ENCODE measurements at places on chromosomes 5 and 9.

DNA sequence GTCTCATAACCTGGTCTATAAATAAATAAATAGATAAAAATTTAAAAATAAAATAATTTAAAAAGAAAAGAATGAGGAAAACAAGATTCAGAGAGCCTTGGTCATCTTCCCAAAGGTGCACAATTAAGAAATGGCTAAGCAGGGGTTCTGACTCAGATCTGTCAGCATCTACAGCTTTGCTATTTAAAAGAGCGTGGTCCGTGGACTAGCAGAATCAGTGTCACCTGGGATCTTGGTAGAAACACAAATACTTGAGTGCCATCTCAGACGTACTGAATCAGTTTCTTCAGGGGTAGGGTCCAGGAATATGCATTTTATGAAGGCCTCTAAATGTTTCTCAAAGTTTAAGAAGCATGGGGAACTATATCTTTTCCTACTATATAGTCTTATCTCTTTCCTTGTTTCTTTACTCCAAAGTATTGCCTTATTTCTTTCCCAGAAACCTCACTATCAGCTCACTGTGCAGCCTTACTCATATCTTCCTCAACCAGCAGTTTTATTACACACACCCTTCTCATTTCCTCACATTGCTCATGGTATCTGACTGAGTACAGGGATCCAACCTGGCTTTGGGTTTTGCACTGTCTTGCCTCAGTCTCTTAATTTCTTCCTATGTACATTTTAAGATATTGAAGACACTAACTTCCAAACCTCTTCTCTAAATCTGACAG, 58.6 kb downstream of the TMC1 start:
- DNase-seq: no peak

GRCh38 chr9:126861707-126862103, 1.3 kb downstream of the ZBTB34 start:
- no peak for DNase-seq

DNA sequence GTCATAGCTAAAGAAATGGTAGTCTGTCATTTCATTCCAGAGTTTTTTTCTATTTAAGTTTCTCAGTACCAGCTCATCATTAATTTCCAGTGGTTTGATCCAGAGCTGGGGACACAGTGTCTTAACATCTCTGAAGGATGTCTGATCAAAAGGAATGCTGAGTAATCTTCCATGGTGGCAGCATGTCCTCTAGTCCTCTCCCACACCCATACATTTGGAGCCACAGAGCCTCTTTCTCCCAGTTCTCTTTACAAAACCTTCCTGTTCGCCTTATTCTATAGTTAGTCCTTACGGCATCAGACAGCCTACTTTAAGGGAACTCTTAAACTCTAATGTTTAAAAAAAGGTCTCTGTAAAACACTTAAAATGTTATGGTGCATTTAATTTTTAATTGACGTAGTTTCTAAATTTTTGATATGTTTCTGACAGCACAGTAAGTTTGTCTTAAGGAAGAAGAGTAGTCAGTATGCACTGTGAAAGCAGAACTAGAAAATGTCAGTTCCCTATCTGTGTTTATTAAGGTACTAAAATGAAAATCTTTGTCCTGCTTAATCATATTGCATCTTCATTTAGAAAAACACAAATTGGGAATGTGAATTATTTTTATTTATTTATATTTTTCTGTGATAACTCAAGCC, 96.8 kb downstream of the INIP start:
- DNase-seq: no peak

DNA sequence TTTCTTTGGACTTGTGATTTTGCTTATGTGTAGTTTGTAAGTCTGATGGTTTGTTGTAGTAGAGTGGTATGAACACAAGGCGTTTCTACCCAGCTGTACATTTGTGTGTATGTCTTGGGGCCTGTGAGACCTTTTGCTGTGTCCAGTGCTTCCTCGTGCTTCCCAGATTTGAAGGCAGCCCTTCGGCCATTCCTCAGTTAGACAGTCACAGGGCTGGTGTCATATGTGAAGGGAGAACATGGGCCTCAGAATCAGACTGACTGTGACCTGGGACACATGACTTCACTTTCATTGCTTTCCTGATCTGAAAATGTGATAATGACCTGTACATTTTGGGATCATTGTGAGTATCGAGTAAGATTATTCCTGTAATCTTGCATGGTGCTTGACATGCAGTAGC, 140.0 kb downstream of the TRIO start:
- no peak for DNase-seq

- no peak for DNase-seq
Observed at GRCh38 chr5:135386886-135387628, 12.0 kb downstream of the MACROH2A1 start.

- DNase-seq: no peak
Observed at GRCh38 chr5:95920822-95921221, 40.8 kb downstream of the ELL2 start.

DNA sequence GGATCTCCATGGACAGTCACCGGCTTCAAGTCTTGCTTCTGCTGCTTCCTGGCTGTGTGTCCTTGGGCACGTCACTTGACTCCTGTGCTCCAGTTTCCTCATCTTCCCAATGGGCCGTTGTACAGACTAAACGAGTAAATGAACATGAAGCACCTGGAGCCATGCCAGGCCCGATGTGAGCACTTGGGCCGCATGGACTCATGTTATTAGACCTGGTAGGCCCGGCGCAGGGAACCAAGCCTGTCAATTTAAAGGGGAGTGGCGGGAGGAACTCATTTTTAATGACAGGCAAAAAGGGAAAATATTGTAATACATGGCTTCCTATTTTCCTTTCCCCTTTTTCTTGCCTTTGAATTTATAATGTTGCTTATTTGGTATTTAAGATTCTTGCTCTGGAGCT, 47.5 kb downstream of the TENT4A start:
- DNase-seq: no peak

- no peak for DNase-seq
Observed at GRCh38 chr9:24516463-24516862, 29.2 kb downstream of the IZUMO3 start.

DNA sequence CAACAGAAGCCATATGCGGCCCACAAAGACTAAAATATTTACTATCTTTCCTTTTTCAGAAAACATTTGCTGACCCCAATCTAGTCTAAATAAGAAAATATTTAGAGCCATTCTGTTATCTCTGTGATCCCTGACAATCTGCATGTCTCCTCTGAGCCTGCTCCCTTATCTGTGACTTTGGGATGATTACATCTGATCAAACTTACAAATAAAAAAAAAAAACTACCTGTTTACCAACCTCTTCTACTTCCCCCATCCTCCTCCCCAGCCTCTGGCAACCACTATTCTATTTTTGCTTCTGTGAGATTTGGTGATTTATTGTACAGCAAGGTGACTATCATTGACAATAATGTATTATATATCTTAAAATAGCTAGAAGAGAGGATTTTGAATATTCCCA, 176.3 kb upstream of the CD180 start:
- no peak for DNase-seq

DNA sequence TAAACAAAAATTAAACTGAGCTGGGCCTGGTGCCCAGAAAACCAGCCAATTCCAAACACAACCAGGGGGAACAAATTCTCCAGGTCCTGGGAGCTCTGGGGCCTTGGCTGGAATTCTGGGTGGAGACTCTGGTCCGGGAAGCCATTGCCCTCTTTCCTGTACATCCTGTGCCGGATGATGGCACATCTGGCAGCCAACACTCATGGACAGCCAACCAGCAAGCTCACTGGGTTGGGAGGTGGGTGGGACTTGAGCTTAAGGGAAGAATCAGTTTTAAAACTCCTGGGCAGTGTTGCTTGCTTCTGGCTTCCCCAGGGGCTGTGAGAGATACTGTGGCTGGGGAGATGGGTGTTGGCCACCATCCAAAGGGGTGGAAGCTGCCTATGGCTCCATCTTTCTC, 56.1 kb downstream of the PCDH1 start:
- no peak for DNase-seq

- no peak for DNase-seq
Observed at GRCh38 chr5:162514116-162514515, 446.5 kb downstream of the GABRG2 start.

GRCh38 chr5:133390416-133391353, 221.7 kb downstream of the FSTL4 start:
- DNase-seq: no peak

- no peak for DNase-seq
Observed at GRCh38 chr9:35842795-35843194, 13.8 kb downstream of the TMEM8B start.

GRCh38 chr9:4425319-4426045, 64.8 kb upstream of the SLC1A1 start:
- DNase-seq: no peak

- no peak for DNase-seq
Observed at GRCh38 chr5:151469386-151469785, 22.0 kb downstream of the SLC36A1 start.

DNA sequence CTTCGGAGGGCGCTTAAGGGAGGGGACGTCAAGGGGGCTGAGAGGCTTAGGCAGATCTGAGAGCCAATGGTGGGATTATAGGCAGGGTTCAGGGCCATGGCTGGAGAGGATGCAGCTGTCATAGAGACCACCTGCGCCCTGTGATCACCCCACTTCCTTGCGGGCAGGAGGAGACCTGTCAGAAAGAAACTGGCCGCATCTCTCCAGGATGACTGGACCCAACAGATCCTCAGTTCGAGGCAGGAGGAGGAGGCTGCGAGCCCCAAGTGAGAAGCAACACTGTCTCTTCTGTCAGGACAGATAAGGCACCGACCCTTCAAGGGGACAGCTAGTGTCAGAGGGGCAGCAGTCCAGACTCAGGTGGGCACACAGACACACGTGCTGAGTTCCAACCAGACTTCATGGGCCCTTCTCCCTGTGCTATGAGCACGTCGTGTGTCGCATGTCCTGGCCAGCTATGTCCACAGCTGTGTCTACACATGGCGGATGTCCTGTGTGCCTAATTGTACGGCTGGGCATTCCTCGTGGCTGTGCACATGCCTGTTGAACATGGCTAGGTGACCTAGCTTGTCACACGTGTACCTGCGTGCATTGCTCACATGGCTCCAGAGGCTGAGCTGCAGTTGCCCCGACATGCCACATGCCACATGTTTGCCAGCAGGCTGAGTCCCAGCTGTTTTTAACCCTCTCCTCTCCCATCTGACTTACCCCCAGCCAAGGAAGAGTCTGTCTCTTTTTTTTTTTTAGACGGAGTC, 583 bp upstream of the AQP3 start:
- DNase-seq: no peak

GRCh38 chr5:10635867-10636350, 72.0 kb downstream of the ANKRD33B start:
- no peak for DNase-seq

GRCh38 chr5:137629646-137630045, 106.2 kb downstream of the KLHL3 start:
- DNase-seq: no peak

GRCh38 chr9:116701940-116702642, 15.0 kb downstream of the TRIM32 start:
- DNase-seq: no peak

DNA sequence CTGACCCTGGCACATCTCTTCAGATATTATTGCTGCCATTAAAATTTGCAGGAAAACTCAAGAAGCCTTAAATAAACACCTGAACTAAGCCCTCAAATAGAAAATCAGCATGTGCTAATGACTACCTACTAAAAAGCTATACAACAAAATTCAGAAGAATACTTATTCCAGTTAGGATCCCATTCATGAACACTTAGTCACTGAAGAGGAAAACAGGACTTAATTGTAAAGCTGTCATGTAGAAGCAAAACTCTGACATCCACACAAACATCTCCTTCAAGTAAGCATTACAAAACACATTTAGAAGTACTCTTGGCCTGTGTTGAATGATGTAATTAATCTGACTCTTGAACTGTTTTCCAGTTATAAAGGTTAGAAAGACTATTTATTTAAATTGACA, 19.9 kb downstream of the ELL2 start:
- DNase-seq: no peak

DNA sequence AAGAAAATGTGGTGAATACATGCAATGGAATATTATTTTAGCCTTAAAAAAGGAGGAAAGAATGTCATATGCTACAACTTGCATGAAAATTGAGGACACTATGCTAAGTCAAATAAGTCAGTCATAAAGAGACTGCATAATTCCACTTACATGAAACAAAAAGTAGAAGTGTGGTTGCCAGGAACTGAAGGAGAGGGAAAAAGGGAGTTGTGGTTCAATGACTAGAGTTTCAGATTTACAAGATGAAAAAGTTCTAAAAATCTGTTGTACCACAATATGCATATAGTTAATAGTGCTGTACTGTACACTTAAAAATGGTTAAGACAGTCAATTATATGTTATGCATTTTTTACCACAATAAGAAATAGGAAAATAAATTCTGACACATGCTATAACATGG, 95.4 kb downstream of the SLC44A1 start:
- DNase-seq: no peak

DNA sequence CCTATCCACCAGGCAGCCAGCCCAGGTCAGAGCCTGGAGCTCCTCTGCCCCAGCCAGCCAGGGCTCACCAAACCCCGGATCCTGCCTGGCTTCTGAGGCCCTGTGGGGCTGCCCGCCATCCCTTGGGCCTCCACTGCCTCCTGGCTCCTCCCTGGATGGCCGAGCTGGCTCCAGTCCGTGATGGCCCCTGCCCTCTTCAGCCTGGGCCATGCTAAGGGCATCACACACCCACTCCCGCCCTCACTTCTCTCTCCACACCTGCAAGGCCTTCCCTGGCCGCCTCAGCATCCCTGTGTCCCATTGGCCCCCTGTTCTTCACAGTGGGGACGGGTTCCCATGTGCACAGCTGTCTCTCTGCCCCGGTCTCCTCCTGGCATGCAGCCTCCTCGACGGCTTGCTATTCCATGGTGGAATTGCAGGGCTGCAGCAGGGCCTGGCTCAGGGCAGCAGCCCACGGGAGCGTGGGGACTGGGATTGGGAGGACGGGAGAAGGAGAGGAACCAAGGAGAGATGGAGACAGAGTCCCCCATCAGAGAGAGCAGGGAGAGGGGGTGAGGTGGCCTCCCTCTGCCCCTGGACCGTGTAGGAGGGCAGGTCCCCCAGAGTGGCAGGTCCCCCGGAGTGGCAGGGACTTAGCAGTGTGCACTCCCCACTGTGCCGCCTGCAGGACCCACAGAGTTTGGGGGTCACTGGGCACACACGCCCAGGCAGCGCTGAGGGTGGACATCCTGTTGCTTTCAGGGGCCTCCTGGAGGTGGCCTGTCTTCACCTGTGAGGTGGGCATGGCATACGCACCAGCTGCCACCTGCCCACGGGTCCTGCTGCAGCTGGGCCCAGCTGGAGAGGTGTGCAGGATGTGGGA, 16.7 kb upstream of the RNU6ATAC start:
- no peak for DNase-seq

GRCh38 chr5:179768326-179769085, 25.3 kb upstream of the LTC4S start:
- no peak for DNase-seq

- no peak for DNase-seq
Observed at GRCh38 chr9:14440062-14440461, 126.1 kb upstream of the NFIB start.

Measured in stimulated activated CD4-positive, alpha-beta T cell treated with anti-CD3 and anti-CD28 coated beads, TNF-alpha, amount 100 ng/mL, for 4 hours (primary cell).